Right ventricle myocardium superior (tissue), 1 donor: ENCODE measurements at places on chromosomes 1 and 21.

- DNase-seq: no peak
Measured at GRCh38 chr1:54884768-54885167, 2.2 kb downstream of the DHCR24 start.

DNA sequence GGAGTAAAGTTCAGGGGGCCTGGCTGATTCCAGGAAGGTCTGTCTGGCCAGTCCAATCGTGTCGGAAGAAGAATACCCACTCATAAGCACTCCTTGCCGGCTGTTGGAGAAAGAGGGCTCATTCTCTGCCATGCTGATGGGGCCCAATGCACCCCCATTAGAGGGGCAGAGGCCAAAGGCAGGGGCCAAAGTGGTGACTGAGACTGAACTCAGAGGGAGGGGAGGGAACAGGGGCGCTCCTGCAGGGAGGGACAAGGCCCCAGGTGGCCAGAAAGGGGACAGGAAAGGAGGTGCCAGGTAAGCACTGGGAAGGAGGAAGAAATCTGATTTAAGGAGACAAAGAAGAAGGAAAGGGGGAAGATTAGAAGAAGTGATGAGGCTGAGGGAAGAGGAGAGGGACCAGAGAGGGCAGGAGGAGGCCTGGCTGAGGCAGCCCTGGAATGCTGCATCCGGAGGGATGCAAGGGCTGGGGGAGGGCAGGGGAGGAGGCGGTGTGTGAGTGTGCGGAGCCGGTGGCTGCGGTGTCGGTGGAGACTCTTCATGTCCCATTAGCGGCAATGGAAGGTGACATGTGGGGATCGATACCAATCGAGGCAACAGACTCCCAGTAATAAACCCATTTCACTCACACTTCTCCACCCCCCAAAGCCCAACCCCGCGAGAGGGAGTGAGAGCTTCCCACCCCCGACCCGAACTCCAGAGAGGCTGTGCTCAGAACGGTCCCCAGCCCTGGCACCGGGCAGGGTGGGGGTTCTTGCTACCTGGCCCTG is 12.0 kb upstream of the ETV3L start:
- no peak for DNase-seq

GRCh38 chr1:211739671-211740411 is 64.4 kb upstream of the NEK2 start:
- DNase-seq: no peak

DNA sequence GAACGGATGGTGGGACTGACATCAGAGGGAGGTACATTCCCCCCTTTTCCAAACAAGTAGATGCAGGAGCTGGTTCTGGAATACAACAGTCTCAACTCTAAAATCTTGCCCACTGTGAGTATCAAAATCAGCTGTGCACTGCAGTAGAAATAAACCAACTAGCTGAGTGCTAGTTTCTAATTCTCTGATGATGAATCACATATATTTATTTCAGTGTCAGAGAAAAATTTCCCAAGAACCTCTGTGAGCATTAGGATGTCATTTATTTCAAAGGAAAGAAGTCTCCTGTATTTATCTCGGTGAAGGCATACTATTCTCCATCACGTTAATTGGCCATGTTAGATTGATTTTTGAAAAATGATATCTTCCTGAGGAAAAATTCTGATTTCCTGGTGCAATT is 67.1 kb downstream of the LHX9 start:
- no peak for DNase-seq

DNA sequence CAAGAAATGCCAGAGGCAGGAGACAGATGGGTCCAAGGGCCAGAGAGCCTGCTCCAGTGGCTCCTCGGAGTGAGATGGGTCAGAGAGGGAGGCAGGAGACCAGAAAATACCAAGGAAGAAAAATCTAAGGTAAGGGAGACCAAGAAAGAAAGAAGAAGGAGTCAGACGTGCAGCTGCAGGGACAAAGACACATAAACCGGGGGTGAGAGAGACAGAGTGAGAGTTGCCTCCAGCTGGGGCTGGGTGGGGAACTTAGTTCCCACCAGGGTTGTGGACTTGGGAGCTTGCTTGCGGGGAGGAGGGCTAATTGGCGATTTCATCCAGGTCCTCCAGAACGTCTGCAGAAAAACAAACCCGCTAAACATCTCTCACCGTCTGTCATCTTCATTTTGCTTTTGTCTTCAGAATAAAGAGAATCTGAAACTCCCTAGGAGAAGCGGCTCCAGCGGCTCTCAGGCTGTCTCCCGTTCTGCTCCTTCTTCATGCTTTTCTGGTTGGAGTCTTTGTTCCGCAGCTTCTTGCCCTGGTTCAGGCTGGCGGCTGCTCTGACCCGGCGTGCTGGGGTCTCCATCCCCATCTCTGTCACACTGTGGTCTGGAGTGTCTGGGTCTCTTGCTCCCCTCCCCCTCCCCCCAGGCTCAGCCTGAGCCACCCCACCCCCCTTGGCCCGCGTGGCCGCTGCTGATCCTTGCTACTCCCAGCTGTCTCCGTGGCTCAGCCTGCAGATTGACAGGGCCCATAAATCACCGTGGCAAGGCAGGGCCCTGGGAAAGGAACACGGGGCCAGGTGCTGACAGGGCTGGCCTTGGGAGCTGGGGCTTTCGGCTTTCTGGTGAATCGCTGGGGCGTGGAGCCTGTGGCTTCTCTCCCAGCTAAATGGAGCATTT is 66.6 kb downstream of the UBIAD1 start:
- no peak for DNase-seq

GRCh38 chr21:36747041-36747814 is 48.3 kb downstream of the SIM2 start:
- no peak for DNase-seq

DNA sequence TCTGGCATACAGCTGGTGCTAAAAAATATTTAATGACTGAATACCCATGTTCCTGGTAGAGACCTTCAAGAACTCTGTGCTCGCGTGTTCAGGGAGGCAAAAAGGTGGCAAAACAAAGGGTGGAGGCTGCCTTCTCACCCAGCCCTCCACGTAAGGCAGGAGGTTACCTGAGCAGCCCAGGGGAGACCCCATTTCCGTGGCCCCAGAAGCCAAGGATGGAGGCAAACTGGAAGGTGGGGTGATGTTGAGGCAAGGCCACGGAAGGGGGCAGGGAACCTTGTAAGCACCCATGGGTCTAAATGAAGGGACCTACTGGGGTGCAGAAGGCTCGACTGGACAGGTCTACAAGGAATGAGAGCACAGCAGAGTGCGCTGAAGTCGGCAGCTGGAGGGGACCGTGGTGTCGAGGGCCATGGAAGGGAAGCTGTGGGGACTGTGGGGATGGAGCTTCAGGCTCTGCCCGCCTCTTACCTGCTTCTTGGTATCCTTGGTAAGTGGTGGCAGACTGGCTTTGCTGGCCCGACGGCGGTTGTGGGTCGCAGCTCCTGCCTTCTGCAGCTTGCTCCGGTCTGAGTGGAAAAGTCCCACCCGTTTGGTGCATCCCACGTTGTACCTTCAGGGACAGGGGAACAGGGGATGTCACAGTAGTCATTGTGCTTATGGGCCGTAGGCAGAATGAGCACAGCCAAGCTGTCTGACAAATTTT is 8.9 kb upstream of the A3GALT2 start:
- DNase-seq: no peak

GRCh38 chr1:4939266-4939665 is 284.9 kb downstream of the AJAP1 start:
- DNase-seq: no peak

DNA sequence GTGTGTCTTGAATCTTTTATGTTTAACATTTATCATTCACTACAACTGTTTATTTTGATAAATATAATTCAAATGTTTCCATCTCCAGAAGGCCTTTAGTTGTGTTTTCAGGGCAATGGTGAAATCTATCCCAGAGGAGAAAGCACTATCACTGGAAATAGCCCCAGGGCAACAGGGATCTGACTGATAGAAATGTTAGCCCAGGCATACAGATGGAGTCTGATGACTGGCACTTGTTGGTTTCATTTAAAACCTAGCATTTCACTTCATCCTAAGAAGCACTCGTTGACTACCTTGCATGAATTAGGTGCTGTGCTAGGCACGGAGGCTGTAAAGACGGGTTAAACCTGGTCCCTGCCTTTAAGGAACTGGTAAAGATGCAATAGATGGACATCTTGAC is 103.1 kb downstream of the C1orf21 start:
- no peak for DNase-seq

DNA sequence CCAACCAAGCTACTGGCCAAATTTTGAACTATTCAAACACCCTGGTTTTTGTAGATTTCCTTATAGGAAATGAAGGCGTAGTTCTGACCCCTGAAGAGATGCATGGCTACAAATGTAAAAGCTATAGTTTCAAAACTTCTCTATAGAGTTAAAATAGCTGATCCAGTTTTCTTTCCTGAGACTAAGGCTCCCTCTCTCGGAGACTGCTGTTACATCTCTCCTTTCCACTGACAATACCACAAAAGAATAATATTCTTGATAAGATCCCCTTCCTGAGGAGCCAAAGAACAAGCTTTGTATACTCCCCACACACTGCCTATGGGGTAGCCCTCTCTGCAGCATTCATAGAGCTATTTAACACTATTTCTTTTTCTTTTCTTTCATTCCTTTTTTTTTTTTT is 6.7 kb upstream of the CFAP126 start:
- DNase-seq: no peak

DNA sequence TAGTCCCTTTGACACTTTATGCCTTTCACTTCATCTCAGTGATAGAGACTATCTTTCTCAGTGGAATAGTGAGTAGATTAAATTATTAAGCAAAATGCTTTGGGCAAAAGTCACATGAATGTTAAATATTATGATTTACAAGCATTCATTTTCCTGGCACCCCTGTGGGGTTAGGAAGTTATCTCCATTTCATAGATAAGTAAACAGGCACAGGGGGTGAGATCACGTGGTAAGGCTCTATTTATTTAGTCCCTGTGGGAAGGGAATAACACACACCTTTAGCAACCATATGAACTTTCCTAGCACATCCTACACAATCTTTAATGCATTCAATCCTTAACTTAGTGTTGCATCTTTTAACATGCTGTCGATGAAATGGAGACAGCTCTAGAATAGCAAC is 12.3 kb downstream of the PSMB2 start:
- DNase-seq: no peak

DNA sequence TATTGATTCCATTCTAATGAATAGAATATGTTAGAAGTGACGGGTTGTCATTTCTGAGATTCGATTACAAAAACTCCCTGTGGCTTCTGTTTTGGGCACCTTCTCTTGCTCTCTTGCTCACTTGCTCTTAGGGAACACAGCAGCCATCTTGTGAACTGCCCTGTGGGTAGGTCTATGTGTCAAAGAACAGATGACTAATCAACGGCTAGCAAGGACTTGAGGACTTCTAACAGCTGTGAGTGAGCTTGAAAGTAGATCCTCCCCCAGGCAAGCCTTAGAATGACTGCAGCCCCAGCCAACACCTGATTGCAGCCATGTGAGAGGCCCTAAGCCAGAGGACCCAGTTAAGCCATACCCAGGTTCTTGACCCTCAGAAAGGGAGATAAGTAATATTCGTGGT is 49.3 kb downstream of the AZIN2 start:
- no peak for DNase-seq

DNA sequence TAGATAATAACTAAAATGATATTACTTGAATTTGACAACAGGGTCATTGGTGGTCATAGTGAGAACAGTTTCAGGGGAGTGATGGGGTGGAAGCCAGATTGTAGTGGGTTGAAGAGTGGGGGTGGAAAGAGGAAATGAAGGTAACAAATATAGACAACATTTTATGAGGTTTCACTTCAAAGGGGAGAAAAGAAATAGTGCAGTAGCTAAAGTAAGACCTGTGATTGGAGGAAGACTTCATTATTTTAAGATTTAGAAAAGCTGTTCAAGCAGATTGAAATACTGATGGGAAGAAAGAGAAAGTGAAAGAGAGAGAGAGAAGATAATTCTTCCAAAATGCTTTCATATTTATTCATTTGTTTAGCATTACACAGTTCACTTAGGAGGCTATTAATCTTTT is 52.0 kb upstream of the KCNA3 start:
- no peak for DNase-seq

- DNase-seq: peak; percentile 90
Measured at GRCh38 chr1:204431310-204432184, 19.9 kb upstream of the PPP1R15B start.

- no peak for DNase-seq
Measured at GRCh38 chr21:25625036-25625435, 14.0 kb upstream of the JAM2 start.

- DNase-seq: no peak
Measured at GRCh38 chr1:151681923-151682322, 34.7 kb downstream of the CELF3 start.

DNA sequence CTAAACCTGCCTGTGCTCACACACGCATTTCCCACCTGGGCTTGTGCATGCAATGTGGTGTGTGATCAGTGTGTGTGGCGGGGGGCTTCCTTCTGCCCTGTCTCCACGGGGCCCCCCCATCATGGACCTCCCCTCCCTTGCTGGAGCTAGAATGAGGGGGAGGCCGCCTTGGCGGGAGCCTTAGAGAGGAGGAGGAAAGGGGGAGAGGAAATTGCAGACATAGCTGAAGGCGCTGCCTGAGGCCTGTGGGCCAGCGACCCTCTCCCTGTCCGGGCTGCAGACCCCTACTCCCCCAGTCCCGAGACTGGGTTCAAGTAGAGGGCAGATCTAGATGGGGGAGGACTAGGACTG is 883 bp upstream of the EVA1B start:
- DNase-seq: no peak

DNA sequence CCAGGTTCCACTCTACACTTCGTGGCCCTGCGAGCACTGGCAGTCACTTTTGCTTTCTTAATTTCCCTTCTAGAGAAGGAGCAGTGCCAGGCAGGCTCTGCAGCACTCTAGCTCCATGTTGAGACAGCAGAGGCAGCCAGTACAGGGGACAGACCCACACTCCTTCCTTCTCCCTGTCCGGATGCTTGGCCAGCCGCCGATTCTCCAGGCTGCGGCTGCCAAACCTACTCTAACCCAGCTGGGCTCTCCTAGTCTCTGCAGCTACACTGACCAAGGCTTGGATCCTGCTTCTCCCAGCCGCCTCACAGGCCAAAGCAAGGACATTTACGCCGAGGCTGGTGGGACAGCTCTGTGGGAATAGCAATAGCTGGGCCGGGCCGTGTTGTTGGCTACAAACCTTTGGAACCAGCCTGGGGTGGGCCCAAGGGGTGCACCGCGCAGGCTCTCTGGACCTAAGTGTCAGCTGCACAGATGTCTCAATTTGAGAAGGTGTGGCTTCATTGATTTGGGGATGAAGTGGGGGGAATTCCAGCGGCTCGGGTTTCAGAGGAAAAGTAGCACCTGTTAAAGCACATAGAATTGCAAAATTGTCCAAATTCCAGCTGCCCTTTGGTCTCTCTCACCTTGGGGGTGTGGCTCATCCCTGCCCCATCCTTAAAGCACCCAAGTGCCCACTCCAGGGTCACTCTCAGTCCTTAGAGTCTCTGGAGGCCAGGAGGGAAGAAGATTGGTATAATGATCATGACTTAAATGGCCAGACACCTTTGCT is 3.2 kb downstream of the BARHL2 start:
- DNase-seq: no peak
